ENCODE measurements at places on chromosomes 2 and 18.

GRCh38 chr2:171316755-171317337 lies 116.9 kb downstream of the METTL8 start:
- no peak for DNase-seq

GRCh38 chr2:23549051-23549450 lies 164.1 kb downstream of the KLHL29 start:
- DNase-seq, result no peak

- no peak for DNase-seq
Observed at GRCh38 chr18:13455960-13456481, 237.5 kb downstream of the LDLRAD4 start.

DNA sequence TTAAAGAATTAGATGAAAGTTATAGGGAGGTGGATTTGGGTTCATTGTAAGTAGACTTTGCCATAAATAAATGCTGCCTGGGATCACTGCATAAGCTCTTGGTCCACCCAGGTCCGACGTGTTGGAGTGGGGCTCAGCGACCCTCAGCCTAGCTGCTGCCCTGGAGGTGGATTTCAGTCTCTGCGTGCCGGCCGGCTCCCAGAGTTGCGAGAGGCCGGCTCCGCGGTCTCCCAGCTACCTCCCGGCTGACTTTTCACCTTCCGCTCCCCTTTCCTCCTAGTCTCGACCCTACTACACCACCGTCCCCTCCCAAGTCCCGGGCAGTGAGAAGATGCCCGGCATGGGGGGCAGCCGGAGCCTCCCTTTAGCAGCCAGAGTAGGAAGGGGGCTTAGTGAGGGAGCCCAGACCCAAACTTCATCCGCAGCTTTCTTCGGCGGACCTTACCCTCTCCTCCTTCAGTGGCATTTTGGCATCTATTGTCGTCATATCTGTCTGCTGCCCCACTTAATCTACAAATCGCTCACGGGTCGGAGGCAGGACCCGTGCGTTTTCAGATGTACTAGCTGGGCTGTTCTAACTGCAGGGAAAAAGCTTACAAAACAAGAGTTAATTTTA lies 8.1 kb downstream of the EMX1 start:
- no peak for DNase-seq

- DNase-seq, result no peak
Observed at GRCh38 chr2:232026910-232027309, 65.4 kb downstream of the DIS3L2 start.

DNA sequence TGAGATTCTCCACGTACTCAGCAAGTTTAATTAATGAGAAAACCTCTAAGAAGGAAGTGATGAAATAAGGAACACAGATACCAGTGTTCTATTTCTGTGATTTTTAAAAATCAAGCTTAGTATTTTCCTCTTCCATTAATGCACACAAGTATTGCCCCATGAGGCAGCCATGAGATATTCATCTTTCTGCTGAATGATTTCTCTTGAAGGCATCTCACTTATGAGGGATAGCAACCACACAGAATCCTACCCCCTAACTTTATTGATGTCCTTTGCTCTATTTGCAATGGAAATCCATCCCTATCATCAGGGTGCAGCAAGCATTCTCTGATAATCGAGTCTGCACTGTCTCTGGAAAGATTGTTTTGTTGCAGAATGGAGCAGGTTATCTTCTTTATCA lies 244.1 kb upstream of the NRP2 start:
- DNase-seq, result no peak

DNA sequence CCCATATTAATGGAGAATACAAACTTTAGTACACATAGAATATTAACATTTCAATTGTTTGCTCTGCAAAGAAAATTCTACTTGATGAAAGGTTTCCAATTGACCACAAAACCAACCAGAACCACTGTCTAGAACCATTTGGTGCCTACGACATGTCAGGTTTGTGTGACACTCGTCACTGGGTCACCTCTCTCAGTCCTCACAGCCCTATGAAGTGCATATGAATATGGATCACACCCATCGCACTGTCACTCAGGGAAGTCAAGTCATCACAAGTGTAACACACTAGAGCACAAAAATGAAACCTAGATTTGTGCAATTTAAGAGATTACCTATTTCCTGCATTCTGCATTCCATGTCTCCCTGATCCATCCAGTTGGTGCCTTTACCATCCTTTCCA lies 43.7 kb downstream of the PTPN2 start:
- no peak for DNase-seq

DNA sequence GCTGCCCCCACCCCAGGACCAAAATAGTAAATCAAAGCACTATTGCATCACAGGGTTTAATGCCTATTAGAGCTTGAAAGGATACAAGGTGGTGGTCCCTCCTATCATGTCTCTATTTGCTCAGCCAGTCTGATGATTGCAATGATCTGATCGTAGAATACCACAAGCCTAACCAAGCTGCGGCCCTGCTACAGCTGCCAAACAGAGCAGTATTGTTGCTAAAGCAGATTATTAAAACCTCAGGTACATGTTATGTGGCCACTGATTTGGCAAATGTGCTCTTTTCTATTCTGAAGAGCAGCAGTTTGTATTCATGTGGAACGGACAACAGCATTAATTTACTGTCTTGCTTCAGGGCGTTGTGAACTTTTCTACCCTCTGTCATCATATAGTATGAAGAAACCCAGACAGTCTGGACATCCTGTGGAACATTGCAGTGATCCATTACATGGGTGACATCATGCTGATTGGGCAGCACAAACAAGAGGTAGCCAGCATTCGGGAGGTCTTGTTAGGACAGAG lies 8.4 kb upstream of the VAPA start:
- no peak for DNase-seq

DNA sequence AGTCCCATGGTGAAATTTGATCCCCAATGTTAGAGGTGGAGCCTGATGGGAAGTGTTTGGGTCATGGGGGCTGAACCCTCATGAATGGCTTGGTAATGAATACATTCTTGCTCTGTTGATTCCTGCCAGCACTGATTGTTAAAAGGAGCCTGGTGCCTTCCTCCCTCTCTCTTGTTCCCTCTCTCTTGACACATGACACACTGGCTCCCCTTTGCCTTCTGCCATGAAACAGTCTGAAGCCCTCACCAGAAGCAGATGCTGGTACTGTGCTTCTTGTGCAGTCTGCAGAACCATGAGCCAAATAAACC lies 30.6 kb upstream of the EPC2 start:
- no peak for DNase-seq

DNA sequence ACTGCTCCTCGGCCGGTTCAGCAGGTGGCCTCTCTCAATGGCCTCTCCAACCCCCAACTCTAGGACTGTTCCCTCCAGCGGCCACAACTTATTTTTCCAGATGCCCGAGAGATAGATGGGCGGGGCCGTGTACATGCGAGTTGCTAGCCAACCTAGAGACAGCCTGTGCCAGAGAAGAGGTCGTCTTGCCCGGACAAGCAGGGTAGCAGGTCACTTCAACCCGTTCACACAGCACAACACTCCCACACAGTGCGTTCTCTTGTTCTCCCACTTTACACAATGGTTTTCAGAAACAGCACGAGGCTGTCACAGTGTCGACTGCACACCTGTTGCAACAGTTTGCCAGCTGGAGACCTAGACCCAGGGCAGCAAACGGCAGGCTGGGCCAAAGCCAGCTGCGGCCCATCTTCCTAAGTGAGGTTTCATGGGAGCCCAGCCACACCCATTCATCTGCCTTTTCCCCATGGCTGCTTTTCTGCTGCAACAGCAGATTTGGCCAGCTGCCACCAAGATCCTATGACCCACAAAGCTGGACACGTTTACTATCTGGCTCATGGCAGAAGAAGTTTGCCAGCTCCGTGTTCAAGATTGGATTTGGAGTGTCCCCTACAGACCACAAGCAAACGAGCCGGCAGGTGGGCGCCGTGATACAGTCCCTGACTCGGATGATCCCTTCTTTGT lies 7.3 kb upstream of the PRLH start:
- DNase-seq, result no peak

DNA sequence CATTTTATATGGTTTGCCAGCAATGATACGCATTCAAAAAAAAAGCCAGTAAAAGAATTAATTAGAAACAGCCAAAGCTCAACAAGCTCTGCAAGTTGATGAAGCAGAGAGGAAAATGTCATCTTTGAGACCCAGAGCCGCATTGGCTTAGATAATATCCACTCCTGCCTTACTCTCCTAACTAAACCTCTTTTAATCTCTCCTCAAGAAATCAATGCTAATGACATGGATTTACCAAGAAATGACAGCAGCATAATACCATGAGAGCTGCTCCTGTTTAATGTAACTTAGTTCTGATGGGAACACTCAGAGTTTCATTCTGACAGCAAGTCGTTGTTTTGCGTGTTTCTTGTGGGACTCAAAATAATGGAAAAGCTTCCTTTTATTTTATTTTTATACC lies 1099.4 kb upstream of the PIK3C3 start:
- DNase-seq, result no peak

DNA sequence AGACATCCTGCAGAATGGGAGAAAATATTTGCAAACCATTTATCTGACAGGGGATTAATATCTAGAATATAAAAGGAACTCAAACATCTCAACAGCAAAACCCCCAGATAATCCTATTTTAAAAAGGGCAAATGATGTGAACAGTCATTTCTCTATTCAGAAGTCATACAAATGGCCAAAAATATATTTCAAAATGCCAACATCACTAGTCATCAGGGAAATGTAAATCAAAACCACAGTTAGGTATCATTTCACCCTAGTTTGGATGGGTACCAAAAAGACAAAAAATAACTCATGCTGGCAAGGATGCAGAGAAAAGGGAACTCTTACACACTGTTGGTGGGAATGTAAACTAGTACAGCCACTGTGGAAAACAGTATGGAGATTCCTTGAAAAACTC lies 70.0 kb downstream of the TBR1 start:
- no peak for DNase-seq

DNA sequence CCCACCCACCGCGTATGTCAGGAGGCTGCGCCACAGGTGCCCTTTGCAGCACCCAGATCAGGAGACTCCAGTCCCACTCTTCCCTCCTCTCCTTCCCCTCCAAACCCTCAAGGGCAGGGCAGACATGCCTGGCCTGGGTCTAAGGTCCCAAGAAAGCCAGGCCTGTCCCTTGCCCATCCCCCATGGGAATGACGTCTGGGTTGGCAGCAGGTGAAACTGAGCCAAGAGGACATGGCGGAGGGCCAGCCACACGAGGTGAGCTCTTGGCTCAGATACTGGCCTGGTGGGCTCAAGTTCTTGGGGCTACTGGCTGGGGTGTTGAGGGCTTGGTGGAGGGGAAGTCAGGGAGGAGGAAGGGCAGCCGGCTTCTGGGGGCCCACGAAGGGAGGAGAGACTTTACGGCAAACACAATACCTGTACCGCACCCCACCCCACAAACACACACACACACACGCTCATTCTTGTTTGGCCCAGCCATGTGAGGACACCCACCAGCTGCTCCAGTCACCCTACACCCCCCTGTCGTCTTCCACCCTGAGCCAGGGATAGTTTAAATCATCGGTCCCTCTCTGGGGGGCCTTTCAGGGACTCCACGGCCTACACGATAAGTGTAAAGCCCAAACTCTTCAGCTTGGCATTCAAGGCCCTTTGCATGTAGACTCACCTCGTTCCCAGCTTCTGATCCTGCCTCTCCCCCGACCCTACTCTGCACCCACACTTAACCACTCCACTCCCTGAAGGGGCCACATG lies 24.1 kb upstream of the TNS1 start:
- DNase-seq, result no peak

- DNase-seq, result no peak
Observed at GRCh38 chr2:6008726-6009125, 316.5 kb downstream of the SOX11 start.

DNA sequence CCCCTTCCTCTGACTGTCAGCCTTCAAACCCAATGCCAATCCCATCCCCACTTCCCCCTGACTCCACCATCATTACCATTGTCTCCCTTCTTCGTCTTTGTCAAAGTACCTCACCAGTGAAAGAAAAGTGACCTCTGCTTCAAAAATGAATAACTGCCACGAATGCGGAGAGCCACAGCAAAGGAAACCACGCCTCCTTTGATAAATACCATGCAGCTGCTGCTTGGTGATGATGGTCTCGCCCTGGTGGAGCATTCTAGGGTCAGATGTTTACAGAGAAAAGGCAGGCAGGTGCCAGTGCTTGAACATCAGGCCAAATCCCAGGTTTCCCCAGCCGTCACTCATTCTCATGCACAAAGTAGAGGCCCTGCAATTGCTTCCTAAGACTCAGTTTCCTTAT lies 162.2 kb downstream of the BCL11A start:
- no peak for DNase-seq

- DNase-seq, result no peak
Observed at GRCh38 chr18:6714010-6714409, 15.5 kb upstream of the ARHGAP28 start.

- no peak for DNase-seq
Observed at GRCh38 chr18:41553716-41554115, 401.3 kb upstream of the PIK3C3 start.

DNA sequence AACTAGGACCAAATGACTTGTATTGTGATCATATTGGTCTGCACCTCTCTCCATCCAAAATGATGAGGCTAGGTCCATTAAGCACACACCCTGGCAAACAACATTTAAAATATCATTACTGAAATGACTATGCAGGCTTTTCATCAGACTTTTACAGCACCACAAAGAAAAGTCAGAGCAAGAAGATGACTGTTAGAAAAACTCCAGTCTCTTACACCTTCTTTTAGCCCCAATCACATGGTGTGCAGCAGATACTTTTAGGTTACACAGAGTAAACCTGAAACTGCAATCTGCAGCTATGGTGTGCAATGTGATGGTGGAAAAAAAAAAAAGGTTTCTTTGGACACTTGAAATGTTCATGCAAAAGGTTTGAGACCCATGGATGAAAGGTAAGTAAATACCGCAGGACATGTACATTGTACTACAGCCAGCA lies 5.4 kb upstream of the POLI start:
- DNase-seq, result no peak

- DNase-seq, result no peak
Observed at GRCh38 chr2:168666339-168666738, 136.1 kb upstream of the NOSTRIN start.

GRCh38 chr18:6057604-6058003 lies 162.3 kb upstream of the TMEM200C start:
- no peak for DNase-seq

DNA sequence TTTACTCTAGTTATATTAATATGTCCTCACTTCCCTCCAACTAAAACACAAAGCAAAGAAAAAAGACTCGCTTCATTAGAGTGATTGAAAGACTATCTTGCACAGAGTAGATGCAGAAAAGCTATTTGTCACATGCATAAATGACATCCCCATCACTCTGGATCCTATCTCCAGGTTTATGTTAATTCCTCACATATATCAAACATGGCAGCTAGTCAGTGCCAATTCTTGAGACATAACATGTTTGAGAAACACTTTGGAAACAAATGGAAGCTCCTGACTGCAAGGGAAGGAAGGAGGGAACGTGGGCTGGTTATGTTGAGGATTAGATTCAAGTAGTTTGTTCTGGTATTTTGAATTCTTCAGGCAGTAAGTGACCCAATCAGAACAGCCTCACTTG lies 89.8 kb upstream of the BCL2L11 start:
- no peak for DNase-seq
